ENCODE measurements at places on chromosomes 3 and 15.

DNA sequence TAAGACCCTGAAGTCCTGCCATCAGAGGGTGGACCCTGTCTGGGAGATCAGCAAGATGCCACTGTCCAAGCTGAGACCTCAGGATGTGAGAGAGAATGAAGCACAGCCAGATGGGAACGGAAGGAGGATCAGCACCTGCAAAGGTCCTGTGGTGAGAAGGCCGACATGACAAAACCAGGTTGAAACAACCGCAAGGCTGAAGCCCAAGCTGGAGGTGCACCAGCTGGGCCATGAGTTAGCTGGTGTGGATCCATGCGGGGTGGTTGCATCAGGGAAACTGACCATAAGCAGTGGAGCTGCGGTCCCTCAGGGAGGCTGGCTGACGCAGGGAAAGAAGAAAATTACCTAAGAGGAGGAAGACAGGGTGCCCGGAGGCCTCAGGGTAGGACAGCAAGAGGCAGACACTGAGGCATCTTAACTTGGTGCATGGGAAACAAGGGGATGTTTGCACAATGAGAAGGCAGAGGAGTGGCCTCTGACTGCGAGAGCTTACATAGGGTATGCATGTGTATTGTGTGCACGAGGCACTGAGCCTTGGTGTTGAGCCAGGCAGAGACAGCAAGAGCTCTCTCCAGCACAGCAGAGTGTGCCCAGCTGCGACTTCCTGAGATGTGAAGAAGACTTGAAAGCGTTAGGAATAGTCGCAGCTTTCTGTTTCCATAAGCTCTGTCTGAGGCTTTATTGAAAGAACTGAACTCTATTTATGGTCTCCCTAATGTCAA lies 497.7 kb downstream of the OCA2 start:
- DNase-seq, result peak; percentile 6

- peak; percentile 31 for DNase-seq
Measured at GRCh38 chr15:73727330-73727976, 25.7 kb downstream of the INSYN1 start.

- DNase-seq, result peak; percentile 63
Measured at GRCh38 chr3:51621091-51621892, 49.8 kb upstream of the TEX264 start.

DNA sequence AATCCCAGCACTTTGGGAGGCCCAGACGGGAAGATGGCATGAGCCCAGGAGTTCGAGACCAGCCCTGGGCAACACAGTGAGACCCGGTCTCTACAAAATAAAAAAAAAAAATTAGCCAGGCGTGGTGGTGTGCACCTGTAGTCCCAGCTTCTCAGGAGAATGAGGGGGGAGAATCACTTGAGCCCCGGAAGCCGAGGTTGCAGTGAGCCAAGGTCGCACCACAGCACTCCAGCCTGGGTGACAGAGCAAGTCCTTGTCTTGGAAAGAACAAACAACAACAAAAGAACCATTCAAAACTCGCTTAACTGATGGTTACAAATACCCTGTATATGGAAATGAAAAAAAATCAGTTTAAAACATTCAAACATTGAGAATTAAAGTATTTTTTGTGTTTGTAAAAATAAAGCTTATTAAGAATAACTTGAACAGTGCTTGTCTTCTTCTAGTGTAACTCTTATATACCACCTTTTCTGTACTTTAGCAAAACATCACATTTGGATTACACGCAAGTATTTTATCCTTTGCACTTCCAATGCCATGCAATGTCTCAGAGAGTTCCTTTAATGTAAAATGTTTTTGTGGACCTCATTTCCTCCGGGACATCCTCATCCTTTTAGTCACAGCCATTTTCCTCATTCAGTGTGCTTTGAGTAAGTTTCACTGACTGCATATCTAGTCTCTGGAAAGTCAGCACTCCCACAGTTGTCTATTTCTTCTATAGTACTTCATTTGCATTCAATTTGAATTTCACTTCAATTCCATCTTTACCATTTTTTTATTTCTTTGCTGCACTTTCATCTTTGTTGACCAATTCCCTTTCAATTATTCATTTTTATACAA lies 113.0 kb upstream of the GOLGA8J start:
- DNase-seq, result no peak

- peak; percentile 30 for DNase-seq
Measured at GRCh38 chr15:57751177-57751800, 44.8 kb downstream of the POLR2M start.

DNA sequence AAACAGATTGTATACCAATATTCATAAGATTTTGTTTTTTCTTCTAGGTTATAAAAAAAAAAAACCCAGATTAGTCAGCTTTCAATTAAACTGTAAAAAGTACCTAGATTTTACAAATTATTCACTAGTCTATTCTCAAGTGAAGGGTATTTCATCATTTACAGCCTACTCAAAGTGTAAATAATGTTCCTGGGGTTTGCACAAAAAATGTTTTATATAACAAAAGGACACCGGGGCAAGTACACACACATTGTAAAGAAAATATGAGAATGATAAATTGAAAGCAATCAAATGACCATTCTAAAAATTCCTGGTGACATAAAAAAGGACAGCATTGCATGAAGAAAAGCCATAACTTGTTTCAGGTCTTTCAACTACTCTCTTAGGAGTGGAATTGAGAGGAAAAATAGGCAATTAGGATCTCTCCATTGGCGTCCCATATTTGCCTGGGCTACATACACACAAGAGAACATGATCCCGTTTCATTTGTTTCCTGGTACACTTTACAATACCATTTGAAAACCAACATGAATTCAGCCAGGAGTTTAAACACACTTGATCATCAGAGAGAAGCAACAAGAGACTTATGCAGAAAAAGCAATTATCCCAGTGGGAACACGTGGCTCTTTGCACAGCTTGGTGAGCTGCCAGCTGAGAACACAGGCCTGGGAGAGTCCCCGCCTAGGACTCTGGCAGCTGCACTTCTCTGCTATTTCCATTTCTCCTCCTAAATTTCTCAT lies 1039.2 kb downstream of the ROBO1 start:
- peak; percentile 82 for DNase-seq

GRCh38 chr15:46872286-46872980 lies 844.9 kb upstream of the SEMA6D start:
- no peak for DNase-seq

DNA sequence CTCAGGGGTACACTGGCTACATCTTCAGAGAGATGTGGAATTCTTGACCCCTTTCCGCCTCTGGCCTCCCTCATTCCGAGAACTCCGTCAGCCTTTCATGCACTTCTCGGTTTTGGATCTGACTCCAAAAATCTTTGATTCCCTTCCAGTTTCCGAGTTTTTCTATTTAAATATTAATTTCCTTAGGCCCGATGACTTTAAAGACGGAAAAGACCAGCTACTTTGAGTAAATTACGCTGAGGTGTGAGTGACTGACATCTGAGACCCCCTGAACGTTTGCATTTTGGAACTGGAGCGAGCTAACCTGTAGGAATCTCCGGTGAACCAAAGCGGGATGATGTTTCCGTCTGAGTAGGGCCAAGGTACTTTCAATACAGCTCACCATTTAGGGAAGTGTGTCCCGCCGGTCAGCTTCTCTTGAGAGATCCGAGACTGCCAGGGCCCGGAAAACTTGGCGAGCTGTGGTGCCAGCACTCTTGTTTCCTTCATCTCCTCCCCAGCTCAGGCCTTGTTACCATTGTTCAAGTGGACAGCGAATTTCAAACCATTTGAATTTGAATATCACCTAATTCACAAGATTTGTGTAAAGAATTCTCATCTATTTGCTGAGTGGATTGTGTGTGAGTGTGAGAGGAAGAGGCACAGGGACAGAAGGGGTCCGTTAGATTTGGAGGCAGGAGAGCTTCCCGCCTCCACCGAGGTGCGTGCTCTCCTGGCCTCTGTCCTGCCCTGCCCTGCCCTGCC lies 5.4 kb downstream of the SOX14 start:
- no peak for DNase-seq

DNA sequence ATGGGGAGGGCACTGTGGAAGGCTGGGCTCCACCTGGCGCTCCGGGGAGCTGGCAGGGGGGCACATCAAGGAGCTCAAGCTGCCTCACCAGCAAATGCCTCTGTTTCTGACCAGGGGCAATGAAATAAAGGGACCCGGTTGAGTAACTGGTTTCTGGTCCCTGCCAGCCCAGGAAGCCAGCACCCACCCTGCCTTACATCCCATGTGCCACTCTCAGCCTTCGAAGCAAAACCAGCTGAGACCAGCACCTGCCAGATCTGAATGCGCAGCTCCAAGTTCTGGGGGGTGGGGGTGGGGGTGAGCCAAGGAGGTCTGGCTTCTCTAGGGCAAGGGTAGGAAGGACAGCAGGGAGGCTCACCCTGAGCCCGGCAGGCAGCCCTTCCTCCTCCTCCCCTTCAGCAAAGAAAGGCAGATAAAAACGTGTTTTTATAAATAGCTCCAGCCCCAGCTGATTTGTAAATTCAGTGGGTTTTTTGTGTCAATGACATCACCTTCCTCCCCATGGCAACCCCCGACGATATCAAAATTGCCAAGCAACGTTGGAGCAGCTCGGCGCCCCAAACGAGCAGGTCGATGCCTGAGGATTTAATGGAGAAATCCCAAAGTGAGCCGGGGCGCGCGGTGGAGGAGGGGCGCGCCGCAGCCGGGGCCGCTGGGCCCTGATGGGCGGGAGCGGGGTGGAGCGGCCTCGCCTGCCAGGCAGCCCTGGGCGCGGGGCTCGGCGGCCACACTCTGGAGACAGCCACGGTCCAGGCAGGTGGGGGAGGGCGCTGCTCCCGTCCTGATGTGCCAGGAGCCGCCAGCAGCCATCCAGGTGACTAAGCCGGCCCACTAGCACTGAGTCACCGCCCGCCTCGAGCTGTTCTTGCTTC lies at the start of gene PAK6:
Gene PAK6, plus strand, starts transcription at position 532 of the 872 bp plus-strand sequence. CDS start 25,723 bp downstream, outside the sequence.
- DNase-seq, result peak; percentile 37

- DNase-seq, result no peak
Measured at GRCh38 chr3:49619649-49620048, 54.5 kb upstream of the APEH start.

DNA sequence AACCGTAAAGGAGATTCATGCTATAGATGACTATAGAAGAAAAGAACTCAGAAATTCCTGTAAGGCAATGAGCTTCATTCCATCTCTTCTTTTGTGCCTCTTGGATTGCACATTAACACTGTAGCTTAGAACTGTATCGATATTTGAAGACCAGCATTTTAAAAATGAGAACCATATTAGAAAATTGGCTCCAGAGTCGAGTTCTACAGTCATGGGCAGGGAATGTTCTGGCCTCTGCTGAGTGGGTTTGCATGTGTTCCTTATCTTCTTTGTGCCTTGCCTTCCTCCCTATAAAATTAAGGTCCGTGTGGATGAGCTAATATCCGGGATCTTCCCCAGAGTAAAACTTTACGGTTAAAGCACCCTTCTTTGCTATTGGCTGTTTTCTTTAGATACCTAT lies 77.4 kb upstream of the PLCL2 start:
- DNase-seq, result peak; percentile 91

DNA sequence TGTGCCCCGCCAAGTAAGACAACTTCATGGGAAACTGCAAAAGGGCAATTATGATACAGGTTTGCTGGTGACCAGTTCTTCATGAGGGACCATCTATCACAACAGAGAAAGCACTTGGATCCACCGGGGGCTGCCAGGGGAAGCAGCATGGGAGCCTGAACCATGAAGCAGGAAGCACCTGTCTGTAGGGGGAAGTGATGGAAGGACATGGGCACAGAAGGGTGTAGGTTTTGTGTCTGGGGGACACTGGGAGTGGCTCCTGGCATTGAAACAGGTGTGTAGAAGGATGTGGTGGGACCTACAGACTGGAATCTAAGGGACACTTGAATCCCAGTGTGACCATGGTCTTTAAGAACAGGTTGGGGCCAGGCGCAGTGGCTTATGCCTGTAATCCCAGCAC lies 22.6 kb downstream of the MKRN2 start:
- DNase-seq, result no peak

DNA sequence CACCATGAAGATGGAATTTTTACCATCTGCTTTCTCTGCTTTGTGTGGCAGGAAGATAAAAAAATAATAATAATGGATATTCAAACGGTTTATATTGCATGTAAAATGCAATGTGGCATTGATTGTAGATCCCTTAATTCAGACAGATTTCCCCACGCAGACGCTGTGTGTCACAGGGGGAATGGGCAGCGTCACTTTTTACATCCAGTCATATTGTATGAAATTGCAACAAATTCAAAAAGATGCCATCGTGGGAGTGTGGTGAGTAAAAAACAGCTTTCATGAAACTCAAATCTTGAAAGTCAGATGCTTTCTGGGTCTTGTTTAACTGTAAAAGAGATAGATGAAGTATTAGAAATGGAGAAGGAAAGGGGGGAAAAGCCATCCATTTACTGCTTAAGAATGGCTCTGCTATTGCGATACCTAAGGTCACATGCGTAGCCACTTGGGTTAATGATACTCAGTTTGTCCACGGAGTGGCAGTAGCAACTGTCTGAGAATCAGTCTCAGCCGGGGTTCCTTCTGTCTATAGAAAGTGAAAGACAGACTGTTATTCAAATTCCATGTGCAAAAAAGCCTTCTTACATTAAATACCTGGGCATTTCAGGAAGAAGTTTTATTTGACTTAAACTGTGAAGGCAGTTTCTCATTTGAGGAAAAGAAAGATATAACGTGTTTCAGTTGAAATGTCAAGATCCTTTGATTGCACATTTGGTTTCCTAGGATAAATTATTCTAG lies 28.5 kb downstream of the BTD start:
- peak; percentile 91 for DNase-seq

DNA sequence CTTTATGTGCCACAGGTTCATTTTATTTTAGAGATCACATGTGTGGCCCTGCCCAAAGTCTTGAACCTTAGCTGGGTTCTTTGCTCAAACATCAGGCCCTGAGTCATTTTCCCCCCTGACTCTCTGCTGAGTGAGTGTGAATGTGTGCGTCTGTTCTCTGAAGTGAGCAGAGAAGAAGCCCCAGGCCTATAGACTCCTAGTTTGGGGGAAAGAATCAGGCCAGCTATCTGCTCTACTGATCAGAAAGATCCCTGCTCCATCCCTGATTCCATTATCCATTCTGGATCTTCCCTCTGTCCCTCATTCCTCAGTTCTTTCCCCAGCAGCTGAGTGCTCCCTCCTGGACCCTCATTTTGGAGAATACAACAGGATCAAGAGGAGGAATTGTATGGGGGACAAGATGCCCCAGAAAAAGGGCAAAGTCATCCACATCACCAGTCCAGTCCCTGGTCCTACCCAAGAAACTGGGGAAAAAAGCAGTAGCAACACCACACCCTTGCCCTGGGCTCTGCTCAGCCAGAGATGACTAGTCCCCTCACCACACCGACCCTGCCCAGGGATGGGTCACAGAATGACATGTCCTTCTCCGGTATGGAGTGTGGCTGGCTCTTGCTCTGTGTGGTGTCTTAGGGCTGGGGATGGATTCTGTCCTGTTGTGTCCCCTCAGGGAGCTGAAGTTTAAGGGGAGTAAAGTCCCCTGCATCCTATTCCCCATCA lies 3.2 kb downstream of the DUOX1 start:
- DNase-seq, result no peak

- DNase-seq, result no peak
Measured at GRCh38 chr3:12318758-12319621, 30.1 kb downstream of the PPARG start.

Measured in foreskin fibroblast (primary cell).